ENCODE measurements at places on chromosomes 12 and 14. TPM values are rescaled to one million over a fixed set of nuclear protein-coding genes. Genes with fewer than 3 reads are reported as not detected.

- H3K27me3 ChIP-seq: no peaks in the 10 kb centered on the region
- no peaks in the 10 kb centered on the region for H3K4me1 ChIP-seq
- no peak overlapping the region for H3K27ac ChIP-seq
- DNase-seq: no peak
Observed at GRCh38 chr12:51232642-51233041, 6.0 kb upstream of the DAZAP2 start.

DNA sequence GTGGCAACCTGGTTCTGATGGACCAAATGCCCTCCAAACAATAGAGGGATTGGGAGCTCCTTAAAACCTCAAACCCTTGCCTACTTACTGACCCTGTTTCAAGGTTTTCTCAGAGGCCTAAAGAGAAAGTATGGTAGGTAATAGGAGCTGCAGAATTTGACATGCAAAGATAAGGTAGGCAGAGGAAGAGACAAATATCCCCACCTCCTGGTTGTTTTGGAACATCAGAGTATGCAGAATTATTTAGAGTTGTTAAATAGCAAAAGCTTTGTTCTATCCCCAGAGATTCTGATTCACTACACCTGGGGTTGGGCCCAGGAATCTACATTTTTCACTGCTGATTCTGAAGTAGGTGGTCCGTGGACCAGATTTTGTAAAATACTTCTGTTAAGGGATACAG, 421.2 kb downstream of the SOX5 start:
- no peaks in the 10 kb centered on the region for H3K36me3 ChIP-seq
- no peaks in the 10 kb centered on the region for H3K4me1 ChIP-seq
- no peaks in the 10 kb centered on the region for H3K27me3 ChIP-seq

DNA sequence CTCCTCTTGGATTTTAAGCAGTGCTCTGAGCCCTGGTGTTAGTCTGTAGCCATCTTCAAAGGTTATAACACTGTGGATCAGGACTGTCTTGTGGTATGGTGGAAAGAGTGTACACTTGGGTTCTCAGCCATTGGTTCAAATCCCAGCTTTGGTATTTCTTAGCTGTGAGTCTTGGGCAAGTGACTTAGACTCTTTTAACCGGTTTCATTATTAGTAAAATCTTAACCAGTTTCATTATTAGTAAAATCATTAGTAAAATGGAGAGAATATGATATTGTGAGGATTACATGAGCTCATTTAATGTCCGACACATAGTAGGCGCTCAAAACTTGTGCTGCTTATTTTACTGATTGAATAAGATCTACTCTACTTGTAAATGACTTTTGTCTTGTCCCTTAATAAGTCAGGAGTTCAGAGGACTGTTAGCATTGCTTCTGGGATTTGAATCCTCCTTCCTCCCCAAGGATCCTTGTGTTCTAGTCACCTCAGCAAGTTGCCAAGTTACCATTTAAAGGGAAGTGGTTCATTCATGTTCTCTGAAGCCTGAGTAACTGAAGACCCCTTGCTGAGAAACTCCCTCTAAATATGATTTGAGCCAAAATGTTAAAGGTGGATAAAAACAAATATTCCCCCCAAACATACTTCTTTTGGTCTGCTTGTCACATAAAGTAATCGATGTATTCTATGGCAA, 12.4 kb downstream of the TTLL5 start:
- no peaks in the 10 kb centered on the region for H3K27me3 ChIP-seq
- DNase-seq: no peak
- no peak overlapping the region for H3K27ac ChIP-seq
- no peak overlapping the region for H3K4me3 ChIP-seq

GRCh38 chr12:117356048-117356447, 5.4 kb downstream of the NOS1 start:
- H3K27me3 ChIP-seq: no peaks in the 10 kb centered on the region
- no peaks in the 10 kb centered on the region for H3K4me1 ChIP-seq
- DNase-seq: no peak
- no peak overlapping the region for H3K4me3 ChIP-seq
- no peaks in the 10 kb centered on the region for H3K36me3 ChIP-seq
- no peak overlapping the region for H3K27ac ChIP-seq

DNA sequence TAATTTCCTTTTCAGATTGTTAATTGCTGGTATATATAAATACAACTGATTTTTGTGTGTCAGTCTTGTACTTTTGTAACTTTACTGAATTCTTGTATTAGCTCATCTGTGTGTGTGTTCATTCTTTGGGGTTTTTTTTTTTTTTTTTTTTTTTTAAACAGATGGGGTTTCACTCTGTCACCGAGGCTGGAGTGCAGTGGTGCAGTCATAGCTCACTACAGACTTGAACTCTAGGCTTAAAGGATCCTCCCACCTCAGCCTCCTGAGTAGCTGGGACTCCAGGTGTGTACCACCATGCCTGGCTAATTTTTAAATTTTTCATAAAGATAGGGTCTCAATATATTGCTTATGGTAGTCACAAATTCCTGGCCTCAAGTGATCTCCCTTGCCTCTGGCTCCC, 68.0 kb downstream of the WNK1 start:
- peaks cover 7% of the 10 kb centered on the region for H3K36me3 ChIP-seq
- DNase-seq: no peak
- H3K27me3 ChIP-seq: no peaks in the 10 kb centered on the region
- peaks cover 48% of the 10 kb centered on the region for H3K4me1 ChIP-seq

DNA sequence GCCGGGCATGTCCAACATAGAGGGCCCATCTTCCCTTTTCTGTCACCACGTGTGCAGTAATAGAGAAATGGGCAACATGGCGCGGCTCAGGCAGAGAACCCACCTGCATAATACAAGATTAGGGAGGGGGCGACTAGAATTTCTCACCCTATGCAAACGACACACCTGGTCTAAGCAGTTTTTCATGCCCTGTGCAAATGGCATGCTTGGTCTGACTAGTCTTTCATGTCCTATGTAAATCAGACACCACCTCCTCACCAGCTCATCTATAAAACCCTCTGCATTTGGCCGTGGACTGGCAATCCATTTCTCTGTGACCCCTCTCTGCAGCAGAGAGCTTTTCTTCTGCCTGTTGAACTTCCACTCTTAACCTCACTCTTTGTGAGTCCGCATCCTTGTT, 180.2 kb upstream of the PZP start:
- no peaks in the 10 kb centered on the region for H3K36me3 ChIP-seq
- no peaks in the 10 kb centered on the region for H3K4me1 ChIP-seq
- DNase-seq: no peak
- H3K27me3 ChIP-seq: no peaks in the 10 kb centered on the region
- H3K27ac ChIP-seq: no peak overlapping the region
- no peak overlapping the region for H3K4me3 ChIP-seq

DNA sequence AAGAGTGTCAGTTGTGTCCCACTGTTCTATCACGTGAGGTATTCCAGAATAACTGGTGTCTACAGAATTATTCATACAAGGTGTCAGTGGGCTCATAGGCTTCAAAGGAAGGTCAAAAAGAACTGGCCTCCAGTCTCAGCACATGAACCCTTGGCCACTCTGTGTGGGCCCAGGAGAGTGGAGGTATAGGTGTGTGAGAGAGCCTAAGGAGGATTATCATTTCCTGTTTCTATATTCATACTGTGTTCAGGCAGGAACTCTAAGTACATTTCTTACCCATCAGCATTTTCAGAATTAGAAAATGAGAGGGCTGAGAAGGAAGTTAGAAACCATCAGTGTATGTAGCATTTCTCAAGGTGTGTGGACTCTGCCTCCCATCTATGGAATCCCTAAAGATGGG, 87.0 kb downstream of the BTG1 start:
- no peak for DNase-seq
- no peaks in the 10 kb centered on the region for H3K36me3 ChIP-seq
- H3K27ac ChIP-seq: no peak overlapping the region
- H3K4me3 ChIP-seq: no peak overlapping the region
- no peaks in the 10 kb centered on the region for H3K27me3 ChIP-seq

DNA sequence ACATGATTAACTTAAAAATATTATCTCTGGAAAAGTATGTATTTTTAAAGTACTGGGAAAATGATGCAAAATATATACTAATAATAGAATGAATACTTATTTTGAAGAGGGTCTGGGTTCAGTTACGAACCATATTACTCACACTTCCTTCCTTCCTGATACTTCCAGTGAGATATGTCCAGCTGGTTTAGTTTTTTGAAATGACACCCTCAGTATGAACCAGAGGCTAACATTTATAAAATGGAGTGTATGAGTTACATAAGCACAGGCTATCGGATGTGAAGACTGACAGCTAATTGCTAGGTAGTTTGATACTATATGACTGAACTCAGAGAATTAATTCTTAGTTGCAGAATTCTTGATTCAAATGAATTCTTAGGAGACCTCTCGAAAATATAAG, 122.9 kb downstream of the OTOGL start:
- H3K36me3 ChIP-seq: no peaks in the 10 kb centered on the region
- H3K27me3 ChIP-seq: no peaks in the 10 kb centered on the region
- no peak overlapping the region for H3K4me3 ChIP-seq
- no peak for DNase-seq

DNA sequence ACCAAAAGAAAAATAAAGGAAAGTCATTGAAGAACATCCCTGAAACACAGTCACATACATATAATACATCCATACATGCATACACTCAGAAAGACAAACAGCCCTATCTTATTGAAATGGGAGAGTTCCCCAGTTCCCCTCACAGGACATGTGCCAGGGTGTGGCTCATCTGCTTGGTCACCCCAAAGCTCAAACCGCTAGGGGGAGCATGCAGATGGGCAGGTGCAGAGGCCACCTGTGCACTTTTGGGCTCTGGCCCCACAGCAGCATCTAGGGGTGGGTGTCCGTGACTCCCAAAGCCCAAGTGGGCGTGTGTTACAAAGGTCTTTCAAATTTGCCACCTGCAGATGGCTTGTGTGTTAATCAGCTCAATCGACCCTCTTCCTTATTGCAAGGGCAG, 75.2 kb downstream of the CMAS start:
- H3K36me3 ChIP-seq: no peaks in the 10 kb centered on the region
- DNase-seq: no peak
- no peak overlapping the region for H3K27ac ChIP-seq
- H3K4me3 ChIP-seq: no peak overlapping the region

GRCh38 chr12:79448816-79449215, 241.9 kb downstream of the PAWR start:
- no peaks in the 10 kb centered on the region for H3K36me3 ChIP-seq
- no peak overlapping the region for H3K4me3 ChIP-seq
- H3K27me3 ChIP-seq: no peaks in the 10 kb centered on the region

GRCh38 chr12:30278401-30278800, 417.3 kb downstream of the IPO8 start:
- no peak for DNase-seq
- no peaks in the 10 kb centered on the region for H3K36me3 ChIP-seq
- no peak overlapping the region for H3K27ac ChIP-seq
- H3K27me3 ChIP-seq: no peaks in the 10 kb centered on the region
- no peak overlapping the region for H3K4me3 ChIP-seq

DNA sequence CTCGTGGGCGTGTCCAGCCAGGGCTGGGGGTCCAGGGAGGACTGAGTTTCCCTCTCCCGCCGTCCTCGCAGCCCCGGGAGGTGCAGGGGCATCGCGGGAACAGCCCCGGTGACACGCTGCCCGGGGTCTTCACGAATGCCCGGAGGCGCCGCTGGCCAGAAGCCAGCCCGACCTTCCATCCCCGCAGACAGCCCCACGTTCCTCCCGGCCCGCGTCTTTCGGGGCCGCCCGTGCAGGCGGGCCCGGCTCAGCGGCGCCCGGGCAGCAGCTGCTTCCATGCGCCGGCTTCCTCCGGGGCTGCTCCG, 827 bp upstream of the TEDC1 start:
- peaks cover 29% of the 10 kb centered on the region for H3K4me1 ChIP-seq
- peak overlapping the region; percentile 68 for H3K4me3 ChIP-seq
- H3K36me3 ChIP-seq: no peaks in the 10 kb centered on the region
- peaks cover 5% of the 10 kb centered on the region for H3K27me3 ChIP-seq

Gene TMEM179
- total RNA-seq: not detected

Gene RNU4-1
- total RNA-seq: under 0.01 TPM

Gene RERGL
- 0.98 TPM for total RNA-seq

Gene WNT1
- total RNA-seq: not detected

Gene EPYC
- total RNA-seq: not detected

Gene IL31
- not detected for total RNA-seq

Gene PLCZ1
- not detected for total RNA-seq

Gene GLI1
- total RNA-seq: not detected

Gene SRRM4
- 0.04 TPM for total RNA-seq

Gene ATL1
- 0.22 TPM for total RNA-seq

Gene CIROP
- total RNA-seq: not detected

Gene KCNA5
- 0.87 TPM for total RNA-seq
